ENCODE measurements at places on chromosomes 12 and 14.

DNA sequence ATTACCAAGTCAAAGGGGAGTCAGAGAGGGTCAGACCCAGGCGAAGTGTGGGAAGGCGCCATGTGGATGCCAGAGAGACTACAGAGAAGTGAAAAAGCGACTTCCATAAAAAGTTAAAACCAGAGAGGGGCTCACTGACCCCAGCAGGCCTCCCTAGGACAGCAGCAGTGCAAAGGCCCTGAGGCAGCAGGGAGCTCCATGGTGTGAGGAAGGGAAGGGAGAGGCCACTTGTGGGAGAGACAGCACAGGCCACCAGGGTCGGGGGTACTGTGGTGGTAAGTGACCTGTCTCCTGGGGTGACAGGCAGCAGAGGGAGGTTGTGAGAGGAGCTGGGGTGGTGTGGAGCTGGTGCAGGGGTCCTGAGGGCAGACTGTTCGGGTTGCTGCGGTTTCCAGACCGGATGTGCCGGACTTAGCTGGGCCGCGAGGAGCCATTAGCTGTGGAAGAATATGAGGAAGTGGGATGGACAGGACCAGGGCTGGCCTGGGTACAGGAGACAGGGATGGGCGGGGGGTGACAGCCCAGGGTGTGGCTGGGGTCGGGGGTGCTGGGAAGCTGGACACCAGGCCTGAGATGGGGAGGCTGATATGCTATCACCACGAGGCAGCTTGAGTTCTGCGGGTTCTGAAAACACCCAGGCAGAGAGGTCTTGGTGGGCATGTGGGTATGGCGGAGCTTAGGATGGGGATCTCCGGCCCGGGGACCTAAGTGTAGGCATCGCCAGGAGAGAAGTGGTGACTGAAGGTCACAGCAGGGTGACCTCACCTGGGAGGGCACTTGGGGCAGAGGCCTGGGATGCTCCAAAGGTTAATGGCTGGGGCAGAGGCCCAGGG lies 22.7 kb downstream of the SETD1B start:
- DNase-seq, result no peak

DNA sequence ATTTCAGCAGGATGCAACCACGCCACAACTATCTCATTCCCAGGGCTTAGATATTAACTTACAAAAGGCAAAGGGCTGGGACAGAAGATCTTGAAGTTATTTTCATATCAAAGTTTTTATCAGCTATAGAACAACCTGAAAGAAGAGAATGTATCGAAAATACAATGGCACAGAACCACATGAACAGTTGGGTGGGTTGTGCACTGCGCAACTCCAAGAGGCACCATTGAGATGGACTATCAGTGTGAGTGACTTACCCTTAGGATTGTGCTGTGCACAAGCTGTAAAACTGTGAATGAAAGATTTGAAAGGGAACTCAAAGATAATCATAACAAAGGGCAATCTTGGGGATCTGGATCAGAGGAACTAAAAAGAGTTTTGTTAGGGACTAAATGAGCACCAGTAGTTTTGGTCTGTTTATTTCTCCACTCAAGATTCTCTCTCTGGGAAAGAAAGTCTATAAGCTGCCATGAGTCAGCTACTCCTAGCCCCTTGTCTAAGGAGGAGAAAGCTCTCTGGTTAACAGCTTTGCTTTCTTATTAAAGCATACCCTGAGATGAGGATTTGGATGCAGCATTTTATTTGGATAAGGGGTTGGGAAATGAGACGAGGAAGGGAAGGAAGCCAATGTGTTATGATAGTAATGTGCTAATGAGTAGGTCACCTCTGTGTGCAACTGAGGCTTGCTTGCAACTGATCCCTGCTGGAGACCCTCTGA lies 62.2 kb downstream of the TBX5 start:
- DNase-seq, result no peak

- peak; percentile 61 for DNase-seq
These were observed 586 bp downstream of the TTC6 start for GRCh38 chr14:37595809-37596621.

GRCh38 chr12:100445081-100445481 lies 28.6 kb upstream of the NR1H4 start:
- DNase-seq, result no peak

- DNase-seq, result no peak
These were observed 156.4 kb upstream of the PLXNC1 start for GRCh38 chr12:93991829-93992461.

DNA sequence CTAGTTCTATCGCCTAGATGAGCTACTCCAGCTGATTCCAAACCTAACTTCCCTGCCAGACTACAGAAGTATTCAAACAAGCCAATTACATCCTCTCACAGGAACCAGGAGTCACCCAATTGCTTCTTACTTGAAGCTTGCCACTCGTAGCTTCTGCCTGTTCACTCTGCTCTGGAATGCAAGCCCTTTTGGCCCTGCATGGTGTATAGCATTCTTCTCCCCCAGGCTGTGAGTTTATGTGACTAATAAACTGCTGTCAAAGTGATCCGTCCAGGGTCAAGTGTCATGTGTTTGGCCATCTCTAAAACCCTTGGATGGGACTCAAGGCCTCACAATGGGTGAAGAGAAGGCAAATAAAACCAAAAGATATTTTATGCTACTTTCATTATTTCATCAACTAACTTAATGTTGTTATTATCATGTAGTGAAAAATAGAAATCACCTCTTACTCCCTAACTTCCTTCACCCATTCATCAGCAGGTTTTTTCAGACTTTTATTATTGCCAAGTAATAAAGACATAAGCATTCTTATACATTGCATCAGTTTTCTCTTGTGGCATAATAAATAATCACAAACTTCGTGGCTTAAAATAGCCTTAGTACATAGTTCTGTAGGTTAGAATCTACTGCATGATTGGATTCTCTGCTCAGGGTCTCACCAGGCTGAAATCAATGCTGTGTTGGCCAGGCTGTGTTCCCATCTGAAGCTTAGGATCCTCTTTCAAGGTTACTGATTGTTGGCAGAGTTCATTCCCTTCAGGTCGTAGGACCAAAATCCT lies 1981.7 kb upstream of the FLRT2 start:
- DNase-seq, result no peak

GRCh38 chr12:128069359-128069997 lies 197.5 kb upstream of the TMEM132C start:
- no peak for DNase-seq

DNA sequence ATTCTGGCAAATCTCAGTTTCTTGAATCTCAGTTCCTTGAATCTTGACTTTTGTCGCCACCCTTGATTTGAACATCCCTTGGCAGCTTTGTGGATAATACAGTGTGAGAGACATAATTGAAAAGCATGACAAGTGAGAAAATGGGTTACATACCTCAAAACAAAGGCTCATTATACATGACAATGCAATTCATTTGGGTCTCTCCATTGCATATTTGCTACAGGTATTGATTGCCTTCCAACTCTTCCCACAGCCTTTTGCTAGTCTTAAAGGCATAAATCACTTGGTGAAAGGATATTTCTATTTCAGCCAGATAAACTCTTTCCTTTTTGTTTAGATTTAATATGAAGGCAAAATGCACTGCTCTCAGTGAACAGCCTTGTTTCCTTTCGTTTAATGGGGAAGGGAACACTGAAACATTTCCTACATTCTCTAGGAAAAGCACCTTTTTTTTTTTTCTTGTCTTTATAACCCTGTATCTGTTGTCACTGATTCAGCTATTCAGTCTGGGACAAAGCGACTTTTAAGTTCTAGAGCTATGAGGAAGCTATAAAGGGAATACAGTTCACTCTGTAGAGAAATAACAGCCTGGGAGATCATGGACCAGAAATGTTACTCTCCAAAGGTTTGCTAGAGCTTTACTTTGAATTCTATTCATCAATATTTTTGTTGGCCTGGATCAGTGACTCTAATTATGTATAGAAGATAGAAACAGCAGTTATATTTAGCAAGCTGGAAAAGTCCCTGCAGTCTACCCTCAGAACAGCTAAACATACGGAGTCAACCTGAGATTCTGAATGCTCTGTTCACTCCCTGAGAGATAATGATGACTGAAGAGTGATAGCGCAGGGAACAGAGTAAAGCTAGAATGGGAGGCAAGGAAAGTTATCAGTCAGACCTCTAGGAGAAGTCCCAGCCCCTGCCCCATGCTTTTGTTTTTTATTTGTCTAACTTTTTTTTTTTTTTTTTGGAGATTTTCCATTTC lies 311.4 kb downstream of the RGS6 start:
- DNase-seq, result no peak

DNA sequence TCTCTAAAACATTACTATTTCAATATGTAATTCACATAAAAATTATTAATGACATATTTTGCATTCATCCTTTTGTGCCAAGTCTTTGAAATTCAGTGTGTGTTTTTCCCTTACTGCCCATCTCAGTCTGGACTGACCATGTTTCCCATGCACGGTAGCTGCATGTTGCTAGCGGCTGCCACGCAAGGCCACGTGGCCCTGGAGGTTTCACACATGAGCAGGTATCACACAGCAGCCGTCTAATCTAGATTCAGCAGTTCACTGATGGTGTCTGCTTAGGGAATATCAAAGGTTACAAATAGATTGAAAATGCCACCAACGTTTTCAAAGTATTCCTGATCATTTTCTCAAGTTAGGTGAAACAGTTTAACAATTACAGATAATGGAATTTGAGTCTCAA lies 234.8 kb upstream of the FKBP4 start:
- DNase-seq, result no peak

DNA sequence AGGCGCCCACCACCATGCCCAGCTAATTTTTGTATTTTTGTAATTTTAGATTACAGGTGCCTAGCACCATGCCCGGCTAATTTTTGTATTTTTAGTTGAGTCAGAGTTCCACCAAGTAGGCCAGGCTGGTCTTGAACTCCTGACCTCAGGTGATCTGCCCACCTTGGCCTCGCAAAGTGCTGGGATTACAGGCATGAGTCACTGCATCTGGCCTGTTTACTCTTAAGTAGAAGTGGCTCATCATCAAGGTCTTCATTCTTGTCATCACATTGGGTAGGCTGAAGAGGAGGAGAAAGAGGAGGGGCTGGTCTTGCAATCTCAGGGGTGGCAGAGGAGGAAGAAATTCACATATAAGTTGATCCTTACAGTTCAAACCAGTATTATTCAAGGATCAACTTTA lies 152.4 kb upstream of the ATP2B1 start:
- DNase-seq, result no peak

- DNase-seq, result no peak
These were observed 11.5 kb upstream of the CABP1 start for GRCh38 chr12:120628919-120629318.

DNA sequence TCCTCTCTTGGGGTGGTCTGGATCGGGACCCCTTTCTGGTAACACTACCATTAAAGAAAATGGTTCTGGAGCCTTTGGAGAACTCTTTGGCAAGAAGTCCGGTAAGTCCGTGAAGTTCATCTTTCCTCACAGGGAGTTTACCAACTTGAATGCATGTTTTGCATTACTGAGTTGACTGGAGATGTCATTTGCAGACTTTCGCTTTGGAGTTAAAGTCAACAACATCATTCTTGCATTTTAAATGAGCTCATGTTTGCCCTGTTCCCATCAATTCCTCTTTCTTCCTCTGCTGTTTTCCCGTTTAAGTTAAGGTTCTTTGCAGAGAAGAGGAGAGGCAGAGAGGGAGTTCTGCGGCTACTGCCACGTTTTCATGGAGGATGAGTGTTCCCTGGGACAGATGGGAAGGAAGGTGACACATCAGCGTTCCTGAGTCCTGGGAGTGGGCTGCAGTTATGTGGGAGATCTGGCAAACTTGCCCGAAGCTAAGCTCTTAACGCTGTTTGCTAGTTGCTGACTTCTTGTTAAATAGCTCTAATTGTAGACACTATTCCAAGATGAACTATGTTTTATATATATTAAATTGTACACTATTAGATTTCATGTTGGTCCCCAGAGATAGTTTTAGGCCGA lies 18.8 kb upstream of the PRICKLE1 start:
- DNase-seq, result no peak

DNA sequence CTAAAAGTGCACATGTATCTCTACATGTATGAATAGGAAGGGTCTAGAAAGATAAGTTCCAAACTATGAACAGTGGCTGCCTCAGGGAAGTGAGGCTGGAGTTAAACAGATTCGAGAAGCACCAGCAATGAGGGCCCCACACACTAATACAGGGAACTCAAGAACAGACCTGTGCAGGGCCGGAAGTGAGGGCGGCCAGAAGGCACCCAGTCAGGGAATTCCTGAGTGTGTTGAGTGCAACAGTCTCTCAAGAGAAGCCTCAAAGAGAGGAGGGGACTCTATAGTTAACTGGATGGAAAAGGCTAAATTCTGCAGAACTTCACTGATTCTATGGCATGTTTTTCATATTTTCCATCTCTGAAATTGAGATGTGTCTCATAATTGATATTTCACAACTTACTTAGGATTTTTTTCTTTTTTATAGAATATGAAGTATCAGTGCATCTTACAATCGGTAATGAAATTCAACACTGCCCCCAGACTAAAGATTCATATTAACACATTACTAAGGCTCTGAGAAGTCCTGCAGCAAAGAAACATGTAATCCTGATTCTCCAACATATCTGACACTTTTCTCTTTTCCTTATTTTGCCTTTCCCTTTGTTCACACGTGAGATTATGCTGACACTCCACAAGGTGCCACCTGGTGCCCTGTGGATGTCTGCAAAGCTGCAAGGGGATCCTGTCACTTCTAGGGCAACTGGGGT lies 61.3 kb downstream of the CHGA start:
- DNase-seq, result no peak

DNA sequence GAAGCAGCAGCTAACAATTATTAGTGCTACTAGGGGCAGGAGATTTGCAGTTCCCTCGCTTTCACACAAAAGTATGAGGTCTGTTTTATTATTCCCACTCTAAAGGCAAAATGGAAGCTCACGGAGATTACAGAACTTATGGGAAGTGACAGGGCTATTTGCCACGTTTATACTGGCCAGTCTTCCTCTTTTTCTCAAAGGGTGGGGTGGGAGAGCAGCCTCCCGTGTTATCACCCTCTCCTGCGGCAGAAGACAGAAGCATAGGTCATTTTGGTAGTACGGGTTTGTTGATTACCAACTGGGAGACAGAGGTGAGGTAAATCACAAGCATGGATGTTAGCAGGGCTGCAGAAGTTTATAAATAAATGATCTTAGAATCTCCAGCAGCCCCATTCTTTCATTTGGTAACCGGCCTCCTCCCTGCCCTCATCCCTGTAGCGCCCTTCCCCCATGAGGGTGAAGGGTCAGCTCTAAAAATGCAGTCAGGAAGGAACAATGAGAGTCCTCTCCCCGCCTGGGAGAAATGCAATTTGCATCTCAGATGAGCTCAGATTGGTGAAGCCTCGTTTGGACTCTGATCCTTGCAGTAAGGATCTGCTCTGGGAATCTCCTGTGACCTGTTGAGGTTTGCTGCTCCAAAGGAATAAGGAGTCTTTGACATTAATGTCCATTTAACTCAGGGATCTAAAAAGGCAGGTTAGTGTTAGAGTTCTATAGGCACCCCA lies 44.7 kb upstream of the SINHCAF start:
- DNase-seq, result no peak
